ENCODE measurements at places on chromosomes 11 and 22.

DNA sequence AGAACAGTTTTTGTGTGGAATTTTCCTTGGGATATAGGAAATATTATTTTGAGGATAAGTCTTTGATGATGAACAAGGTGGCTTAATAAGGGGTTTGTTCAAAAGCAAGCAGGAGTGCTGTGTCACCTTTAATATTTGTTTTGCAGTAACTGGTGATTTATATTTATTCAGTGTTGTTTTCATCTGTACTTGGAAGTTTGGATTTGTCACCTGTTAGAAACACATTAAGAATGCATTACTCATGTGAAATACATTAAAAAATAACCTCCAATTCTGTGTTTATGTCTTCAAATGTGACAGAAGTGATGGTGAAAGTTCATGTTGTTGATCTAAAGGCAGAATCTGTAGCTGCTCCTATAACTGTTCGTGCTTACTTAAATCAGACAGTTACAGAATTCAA, 70.5 kb downstream of the DKK3 start:
- no peak for DNase-seq

- no peak for DNase-seq
These were observed 127.8 kb downstream of the MYO18B start for GRCh38 chr22:25869771-25870170.

DNA sequence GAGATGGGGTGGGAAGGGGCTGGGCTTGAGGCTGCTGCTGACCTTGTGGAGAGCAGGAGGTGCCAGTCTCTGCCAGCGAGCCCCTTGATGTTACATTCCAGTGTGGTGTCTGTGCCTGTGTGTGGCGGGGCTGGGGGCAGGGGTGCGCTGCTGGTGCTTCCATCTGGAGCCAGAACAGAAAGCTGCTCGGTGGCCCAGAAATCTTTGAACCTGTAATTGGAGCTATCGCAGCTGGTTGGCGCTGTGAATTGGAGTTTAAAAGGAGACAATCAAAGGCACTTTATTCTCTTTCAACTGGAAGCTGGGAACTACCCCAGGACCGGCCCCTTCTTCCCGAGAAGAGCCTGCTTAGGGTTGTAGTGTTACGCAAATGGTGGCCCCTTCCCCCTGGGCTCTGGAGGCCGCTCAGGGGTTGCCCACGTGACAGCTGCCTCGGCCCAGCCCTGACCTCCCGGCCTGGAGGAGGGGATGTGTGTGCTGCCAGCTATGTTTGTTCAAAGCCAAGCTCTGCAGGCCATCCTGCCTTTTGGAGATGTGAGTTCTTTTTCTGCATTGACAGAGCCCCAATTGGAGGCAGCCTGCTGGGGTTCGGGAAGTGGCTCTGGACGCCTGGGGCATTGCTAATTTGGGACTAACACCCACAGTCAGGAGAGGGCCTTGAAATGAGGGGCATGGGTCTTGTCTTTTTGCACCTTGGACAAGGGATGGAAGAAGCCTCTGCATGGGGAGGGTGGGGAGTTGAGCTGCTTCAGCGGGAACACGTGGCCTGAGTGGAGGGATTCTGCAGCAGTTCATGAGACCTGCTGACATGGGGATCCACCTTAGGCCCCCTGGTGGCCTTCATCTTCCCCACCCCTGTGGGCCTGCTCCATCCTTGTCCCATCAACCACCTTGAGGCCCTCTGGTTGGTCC, 14.0 kb upstream of the ARSA start:
- no peak for DNase-seq

DNA sequence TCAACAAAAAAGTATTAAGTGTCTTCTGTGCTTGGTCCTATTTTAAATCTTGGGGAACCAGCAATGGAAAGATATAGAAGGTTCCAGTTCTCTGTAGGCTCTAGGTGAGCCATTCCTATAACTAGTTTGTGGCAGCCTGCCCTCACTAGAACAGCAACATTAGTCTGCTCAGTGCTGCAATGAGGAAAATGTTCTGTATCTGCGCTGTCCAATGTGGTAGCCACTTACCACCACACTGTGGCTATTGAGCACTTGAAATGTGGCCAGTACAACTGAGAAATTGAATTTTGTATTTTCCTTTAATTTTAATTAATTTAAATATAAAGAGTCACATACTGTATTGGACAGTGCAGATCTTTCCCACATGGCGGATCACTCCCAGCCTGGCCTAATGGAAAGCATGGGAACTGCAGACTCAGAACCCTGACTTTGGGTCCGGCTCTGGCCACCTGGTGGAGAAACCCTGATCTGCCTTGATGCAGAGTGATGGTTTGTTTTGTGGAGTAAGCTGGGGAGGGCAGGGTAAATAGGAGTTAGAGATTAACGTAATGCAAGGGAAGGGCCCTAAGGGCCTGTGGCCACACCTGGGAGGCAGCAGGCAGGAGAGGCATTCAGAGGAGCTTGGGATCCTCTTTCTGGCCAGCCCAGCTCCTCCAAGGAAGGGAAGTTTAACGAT, 101.0 kb downstream of the ME3 start:
- DNase-seq = no peak

GRCh38 chr11:72740562-72741428, 11.4 kb downstream of the ARAP1 start:
- DNase-seq = no peak

DNA sequence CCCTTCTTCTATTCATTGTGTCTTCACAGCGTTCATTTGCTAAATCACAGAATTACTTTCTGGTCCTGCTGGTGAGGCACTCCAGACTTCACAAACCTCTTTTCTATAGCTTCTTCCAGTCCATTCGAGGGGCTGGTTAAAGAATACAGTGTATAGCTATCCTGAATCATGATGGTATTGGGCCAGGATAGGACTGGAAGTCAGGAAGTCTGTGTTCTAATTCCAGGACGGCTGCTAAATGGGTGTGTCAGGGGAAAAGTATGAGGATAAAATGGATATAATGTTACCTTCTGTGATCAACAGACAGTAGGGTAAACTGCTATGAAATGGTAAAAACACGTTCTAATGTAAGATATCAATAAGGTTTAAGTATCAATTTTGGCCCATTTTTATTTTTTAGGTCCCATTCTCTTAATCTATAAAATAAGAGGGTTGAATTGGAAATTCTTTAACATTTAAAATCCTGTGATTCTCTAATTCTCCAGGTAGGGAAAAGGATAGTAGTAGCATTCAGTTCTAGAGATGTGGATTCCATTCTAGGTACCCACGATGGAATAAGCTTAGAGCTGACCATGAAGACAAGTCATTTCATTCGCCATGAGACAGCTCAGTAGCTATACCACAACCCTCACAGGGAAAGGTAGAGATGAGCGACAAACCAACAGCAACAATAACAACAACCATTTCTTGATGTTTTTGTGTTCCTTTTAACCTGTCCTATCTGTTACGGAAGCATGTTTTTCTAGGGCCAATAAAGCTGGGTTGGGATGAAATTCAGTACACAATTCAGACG, 96.1 kb downstream of the SLC1A2 start:
- no peak for DNase-seq

GRCh38 chr22:41929418-41929810, 2.8 kb upstream of the TNFRSF13C start:
- no peak for DNase-seq

GRCh38 chr11:11993839-11994238, 14.6 kb downstream of the DKK3 start:
- no peak for DNase-seq

DNA sequence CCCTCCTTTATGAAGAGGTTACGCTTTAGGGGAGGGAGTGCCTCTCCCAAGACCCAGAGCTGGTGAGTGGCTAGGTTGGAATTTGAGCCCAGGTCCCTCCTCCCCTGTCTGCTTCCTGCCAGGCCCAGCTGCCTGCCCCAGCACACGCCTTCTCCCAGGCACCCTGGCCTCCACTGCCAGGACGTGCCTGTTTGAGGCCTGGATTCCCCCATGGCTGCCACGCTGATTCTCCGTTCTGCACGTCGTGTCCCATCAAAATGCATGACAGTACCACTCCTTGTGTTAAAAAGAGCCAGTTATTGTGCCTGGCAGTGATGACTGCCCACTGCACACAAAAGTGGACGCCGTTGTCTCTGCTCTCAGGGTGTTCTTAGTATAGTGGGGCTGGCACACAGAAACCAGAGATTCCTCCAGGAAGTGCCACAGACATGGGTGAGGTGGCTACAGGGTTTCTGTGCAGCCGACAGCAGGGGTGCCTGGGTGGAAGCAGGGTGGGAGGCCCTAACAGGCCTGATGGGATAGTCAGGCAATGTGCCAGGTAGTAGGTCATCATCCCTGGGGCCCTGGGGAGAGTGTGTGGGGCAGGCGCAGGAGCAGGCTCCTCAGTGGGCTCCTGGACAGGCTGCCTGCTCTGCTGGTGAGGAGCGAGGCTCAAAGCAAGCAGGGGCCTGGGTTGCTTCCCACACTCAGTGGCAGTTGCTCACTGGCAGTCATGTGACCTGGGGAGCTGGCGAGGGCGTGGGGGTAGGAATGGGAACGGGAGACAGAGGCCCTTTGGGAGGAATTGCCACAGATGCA, 24.2 kb downstream of the MED15 start:
- DNase-seq = peak; percentile 58

DNA sequence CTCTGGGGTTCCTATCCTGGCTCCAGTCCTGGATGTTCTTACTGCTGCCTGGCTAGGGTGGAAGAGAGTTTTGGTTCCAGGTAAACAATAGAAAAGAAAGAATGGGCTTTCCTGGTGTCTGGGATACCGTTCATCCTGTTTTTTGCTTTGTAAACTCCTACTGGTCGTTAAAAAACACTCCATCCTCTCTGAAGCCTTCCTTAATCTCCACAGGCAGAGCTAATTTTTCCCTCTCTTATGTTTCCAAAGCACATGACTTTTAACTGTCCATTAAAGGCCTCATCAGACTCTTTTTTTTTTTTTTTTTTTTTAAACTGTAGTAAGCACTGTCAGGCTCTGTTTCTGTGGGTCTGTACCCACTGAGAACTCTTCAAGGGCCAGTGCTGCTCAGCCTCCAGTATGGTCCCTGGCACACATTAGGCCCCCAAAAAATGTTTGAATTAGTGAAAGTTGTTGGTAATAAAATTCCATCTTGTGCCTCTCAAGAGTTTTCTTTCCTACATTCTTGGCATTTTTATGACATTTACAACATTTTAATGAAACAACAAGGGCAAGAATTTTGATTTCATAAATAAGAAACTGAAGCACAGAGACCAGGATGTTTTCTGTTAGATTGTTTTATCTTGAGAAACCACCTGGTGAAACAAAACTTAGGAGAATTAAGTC, 104.2 kb downstream of the TEAD1 start:
- no peak for DNase-seq

DNA sequence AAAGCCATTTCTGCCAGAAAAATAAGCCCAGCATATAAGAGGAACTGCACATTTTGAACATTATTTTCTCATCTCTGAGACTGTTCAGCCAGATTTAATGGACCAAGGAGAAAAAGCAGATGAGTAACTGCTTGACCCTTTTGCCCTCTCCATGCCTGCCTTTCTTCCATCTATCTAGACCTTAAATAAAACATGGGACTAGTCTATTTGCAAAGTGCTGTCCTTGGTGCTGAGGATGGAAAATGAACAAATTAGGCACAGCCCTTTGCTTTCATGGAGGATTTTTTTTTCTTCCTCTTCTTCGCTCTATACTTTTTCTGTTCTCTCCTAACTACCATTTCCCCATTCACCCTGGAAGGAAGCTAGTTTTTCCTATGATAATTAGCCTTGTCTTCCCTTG, 361.3 kb downstream of the GRM5 start:
- no peak for DNase-seq

DNA sequence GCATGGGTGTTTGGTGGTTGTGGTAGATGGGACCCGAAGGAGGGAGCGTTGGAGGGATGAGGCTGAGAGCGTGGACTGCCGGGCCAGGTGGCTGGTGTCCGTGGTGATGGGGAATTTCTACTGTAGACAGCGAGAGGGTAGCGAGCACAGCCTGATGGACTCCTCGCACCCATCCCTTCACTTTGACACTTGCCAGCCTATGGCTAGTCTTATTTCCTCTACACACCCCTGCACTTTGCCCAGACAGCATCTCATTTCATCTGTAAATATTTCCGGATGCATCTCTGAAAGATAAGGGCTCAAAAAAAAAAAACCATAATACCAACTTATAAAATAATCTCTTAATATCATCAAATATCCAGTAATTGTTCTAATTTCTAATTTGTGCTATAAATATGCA, 5.8 kb downstream of the OMP start:
- no peak for DNase-seq

DNA sequence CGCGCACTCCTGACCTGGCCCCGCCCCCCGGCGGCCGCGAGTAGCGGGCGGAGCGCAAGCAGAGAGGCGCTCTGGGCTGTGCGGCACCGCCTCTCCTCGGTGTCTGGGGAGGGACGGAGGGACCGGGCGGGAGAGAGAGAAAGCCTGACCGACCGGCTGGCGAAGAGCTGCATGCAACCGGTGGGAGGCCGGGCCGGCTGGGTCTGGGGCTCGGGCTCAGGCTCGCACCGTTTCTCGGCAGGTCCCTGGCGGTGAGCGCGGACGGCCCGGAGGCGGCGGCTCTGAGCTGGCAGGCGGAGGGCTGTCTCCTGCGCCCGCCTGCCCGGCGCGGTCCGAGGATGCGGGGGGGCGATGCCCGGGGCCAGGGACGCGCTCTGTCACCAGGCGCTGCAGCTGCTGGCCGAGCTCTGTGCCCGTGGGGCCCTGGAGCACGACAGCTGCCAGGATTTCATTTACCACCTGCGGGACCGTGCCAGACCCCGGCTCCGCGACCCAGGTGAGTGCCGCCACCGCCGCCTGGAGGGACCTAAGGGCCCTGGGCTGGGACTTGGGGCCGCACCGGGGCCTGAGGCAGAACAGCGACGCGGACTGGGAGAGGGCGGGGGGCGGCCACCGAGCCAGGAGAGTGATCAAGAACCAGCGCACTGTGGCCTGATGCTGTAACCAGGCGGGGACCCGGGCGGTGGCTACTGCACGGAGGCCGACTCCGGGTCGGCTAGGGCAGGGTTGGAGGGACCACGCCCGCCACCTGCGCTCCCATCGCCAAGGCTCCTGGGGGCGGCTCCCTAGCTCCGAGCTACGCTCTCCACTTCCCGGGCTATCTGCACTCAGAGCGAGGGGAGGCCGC, at the start of gene SYT9:
SYT9 (plus strand) TSS at position 69 of the 847 bp plus-strand sequence; CDS start at position 352, 283 bp downstream.
- peak; percentile 16 for DNase-seq

- DNase-seq = no peak
These were observed 943 bp downstream of the CSF2RB start for GRCh38 chr22:36914390-36914752.

DNA sequence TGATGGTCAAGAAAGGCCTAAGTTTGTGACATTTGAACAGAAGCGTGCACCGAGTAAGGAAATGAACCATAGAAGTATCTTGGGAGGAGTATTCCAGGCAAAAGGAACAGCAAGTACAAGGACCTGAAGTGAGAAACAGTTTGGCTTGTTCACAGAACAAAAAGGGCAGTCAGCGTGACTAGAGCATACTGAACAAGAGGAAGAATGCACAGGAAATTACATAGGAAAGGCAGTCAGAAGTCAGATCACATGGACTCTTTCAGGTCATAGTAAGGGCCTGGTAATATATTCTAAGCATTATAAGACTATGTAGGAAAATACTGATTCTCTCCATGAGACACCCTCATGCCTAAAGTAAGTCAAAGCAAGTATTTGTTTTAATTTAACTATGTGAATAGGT, 52.3 kb upstream of the GAB2 start:
- DNase-seq = no peak

GRCh38 chr11:45901626-45902025, 5.4 kb downstream of the FREY1 start:
- no peak for DNase-seq

All from uterus (tissue), 4 donors.